ENCODE measurements at places on chromosomes 2 and 18. TPM values are rescaled to one million over a fixed set of nuclear protein-coding genes. Genes with fewer than 3 reads are reported as not detected.

DNA sequence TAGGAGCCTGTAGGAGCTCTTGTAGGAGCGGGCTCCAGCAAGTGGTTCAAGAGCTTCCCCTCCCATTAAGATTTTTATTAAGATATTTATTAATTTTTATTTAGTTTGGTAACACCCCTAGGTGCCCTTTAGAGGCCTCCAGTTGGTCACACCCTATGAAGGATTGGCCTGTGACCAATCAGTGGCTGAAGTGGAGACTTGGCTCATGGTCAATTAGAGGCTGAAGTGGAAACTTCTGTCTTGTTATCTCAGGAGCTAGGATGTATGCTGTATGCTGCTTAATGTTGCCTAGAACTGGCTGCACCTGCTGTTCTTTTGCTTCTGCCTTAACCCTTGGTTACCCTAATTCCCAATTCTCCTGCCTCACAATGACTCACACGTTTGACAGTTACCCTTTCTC, 48.7 kb downstream of the DHRS9 start:
- H3K36me3 ChIP-seq, result no peaks in the 10 kb centered on the region
- no peak for DNase-seq
- no peak overlapping the region for H3K27ac ChIP-seq
- no peaks in the 10 kb centered on the region for H3K27me3 ChIP-seq
- H3K4me1 ChIP-seq, result no peaks in the 10 kb centered on the region
- H3K4me3 ChIP-seq, result no peak overlapping the region

GRCh38 chr18:32763293-32763692, 9.5 kb downstream of the KLHL14 start:
- no peak overlapping the region for H3K4me3 ChIP-seq
- no peaks in the 10 kb centered on the region for H3K27me3 ChIP-seq
- no peak for DNase-seq
- no peak overlapping the region for H3K27ac ChIP-seq

DNA sequence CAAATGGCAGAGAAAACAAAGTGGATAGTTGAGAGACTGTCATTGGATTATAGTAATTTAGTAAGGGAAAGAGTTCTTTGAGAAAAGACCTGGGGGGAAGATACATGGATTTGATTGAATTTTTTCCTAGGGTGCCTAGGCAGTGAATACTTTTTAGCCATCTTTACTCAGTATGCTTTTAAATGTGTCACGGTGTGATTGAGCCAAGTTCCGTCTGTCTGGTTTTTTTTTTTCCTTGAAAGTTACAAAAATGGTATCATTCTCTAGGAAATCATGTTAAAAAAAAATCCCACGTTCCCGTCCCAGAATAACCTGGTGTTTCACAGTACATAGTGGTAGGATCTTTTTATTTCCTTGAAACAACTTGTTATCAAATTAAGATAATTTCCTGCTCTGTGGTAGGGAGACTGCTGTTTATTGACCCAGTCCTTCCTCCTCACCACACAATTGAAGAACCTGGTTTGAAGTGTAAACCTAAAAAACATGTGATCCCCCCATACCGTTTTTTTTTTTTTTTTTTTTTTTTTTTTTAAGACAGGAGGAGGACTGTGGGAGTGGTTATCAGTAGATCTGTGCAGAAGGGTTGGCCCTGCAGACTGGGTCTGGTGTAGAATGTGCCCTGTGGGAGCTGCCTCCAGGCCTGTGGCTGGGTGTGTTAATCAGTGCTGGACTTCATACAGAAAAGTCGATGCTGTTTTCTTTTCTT, 55.1 kb downstream of the DGKD start:
- H3K27ac ChIP-seq, result no peak overlapping the region
- no peaks in the 10 kb centered on the region for H3K27me3 ChIP-seq
- H3K4me1 ChIP-seq, result peaks cover 10% of the 10 kb centered on the region
- no peaks in the 10 kb centered on the region for H3K36me3 ChIP-seq

DNA sequence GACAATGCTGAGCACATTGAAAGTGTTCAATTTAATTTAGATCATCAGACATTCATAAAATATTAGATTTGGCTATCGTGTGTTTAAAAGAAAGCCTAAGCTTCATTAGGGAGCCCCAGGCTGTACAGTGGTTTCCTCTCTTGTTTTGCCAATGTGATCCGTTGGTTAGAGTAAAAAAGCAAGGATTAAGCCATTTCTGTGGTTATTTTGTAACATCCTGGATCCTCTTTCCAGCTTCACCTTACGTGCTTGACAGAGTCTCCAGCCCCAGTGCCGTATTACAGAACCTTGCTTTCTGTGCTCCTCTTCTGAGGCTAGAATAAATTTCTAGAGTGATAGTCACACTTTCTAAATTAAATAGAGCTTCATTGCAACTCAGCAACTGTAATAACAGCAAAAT, 289.3 kb upstream of the LINC00305 start:
- DNase-seq, result no peak
- no peaks in the 10 kb centered on the region for H3K36me3 ChIP-seq
- H3K4me3 ChIP-seq, result no peak overlapping the region
- no peaks in the 10 kb centered on the region for H3K4me1 ChIP-seq
- H3K27me3 ChIP-seq, result no peaks in the 10 kb centered on the region

DNA sequence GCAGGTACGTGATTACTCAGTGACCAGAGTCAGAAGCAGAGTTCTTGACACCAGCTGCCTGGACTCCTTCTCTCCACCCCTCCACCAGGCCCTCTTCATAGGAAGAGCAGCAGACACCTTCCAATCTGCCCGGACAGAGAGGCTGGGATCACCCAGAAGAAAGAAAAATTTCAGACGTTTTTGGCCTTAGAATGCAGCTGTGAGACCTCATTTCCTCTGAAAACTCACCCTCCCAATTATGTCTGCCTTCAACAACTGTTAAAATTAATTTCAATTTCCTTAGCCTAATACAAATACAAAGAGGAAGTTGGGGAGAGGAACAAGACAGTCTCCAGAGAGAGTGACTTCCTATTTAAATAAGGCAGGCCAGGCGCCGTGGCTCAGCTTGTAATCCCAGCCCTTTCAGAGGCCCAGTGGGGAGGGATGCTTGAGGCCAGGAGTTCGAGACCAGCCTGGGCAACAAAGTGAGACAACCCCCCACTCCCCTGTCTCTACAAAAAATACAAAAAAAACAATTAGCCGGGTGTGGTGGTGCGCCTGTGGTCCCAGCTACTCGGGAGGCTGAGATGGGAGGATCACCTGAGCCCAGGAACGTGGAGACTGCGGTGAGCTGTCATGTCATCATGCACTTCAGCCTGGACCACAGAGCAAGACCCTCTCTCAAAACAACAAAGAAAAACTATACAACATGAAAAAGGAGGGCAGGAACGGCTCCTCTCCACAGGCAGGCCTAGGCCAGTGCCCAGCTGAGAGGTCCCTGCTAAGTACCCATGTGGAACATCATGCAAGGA, 1.6 kb downstream of the SLC66A2 start:
- H3K4me1 ChIP-seq, result peaks cover 5% of the 10 kb centered on the region
- peak overlapping the region; percentile 67 for H3K27ac ChIP-seq
- no peaks in the 10 kb centered on the region for H3K27me3 ChIP-seq
- DNase-seq, result no peak
- peaks cover 3% of the 10 kb centered on the region for H3K36me3 ChIP-seq
- peak overlapping the region; percentile 84 for H3K4me3 ChIP-seq

DNA sequence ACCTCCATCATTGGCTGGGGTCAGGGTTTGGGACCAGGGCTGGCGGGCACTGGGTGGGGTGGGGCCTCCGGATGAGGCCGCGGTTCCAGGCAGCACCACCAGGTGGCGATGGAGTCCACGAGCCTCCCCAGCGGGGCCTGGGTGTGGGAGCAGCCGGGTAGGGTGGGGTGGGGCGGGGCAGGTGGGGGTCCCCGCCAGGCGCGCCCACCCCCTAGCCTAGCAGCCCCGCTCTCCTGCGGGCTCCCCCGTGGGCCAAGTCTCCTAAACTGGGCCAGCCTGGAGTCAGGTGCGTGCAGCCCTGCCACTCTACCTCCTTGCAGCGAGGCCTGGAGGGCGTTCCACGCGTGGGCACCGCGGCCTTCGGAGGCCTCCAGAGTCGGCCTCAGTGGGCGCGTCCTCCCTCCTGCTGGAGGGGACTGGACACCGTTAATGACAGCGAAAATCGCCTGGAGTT, 187.5 kb downstream of the TWIST2 start:
- peaks cover 3% of the 10 kb centered on the region for H3K27me3 ChIP-seq
- H3K4me1 ChIP-seq, result no peaks in the 10 kb centered on the region
- no peak overlapping the region for H3K27ac ChIP-seq
- H3K36me3 ChIP-seq, result no peaks in the 10 kb centered on the region
- DNase-seq, result no peak
- no peak overlapping the region for H3K4me3 ChIP-seq

DNA sequence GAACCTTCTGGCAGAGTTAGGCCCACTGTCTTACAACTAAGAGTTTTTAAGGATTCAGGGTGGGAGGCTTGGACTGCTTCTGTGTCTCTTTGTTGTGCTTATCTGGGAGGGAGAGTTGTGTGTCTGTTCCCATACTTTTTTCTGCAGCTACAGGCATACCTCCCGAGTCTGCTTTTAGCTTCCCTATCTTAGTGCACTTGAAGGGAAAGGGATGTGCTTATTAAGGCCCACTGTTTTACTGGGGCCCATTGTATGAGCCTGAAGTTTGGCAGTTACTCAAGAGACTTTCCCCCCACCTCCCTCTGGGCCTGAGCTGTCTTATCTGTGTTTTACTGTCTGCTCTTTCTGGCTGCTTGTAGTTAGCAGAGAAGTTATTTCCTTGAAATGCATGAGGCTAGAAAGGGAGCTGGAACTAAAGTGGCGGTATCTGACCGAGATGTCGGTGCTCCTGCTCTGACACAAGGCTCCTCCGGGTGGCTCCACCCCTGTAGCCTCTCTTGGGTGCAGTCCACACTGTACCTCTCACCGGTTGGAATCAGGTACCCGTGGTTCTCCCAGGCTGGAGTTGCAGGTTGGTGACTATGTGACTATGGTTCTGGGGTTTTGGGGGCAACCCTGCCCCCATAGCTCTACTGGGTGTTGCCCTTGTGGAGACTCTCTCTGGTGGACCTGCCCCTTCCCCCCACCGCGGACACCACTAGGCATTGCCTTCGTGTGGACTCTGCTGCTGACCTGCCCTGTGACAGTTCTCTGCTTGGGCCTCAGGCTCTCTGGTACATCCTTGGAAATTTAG, 12.9 kb downstream of the UBR3 start:
- no peak overlapping the region for H3K27ac ChIP-seq
- DNase-seq, result no peak
- H3K27me3 ChIP-seq, result no peaks in the 10 kb centered on the region
- H3K4me1 ChIP-seq, result no peaks in the 10 kb centered on the region
- no peaks in the 10 kb centered on the region for H3K36me3 ChIP-seq

DNA sequence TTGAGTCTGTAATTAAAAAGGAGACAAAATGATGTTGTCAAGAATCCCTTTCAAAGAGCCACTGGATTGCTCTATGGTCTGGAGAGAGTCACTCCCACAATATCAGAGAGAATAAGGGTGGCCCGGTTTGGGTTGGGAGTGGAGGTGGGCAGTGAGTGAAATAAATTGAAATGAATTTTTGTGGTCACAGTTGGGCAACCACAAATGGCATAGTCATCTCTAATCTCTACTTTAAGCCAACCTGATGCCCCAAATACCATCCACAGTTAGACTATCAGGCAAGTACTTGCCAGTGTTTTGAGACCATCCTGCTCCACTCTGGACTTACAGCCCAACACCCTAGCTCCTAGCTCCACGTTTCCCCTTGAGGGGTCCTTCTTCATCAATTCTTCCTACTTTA, 559.7 kb downstream of the BCL11A start:
- H3K36me3 ChIP-seq, result no peaks in the 10 kb centered on the region
- H3K27ac ChIP-seq, result no peak overlapping the region
- no peak overlapping the region for H3K4me3 ChIP-seq
- no peaks in the 10 kb centered on the region for H3K4me1 ChIP-seq
- DNase-seq, result no peak

GRCh38 chr18:20971886-20972267, 139.7 kb downstream of the ROCK1 start:
- no peak overlapping the region for H3K4me3 ChIP-seq
- no peaks in the 10 kb centered on the region for H3K27me3 ChIP-seq
- peak; percentile 16 for DNase-seq

DNA sequence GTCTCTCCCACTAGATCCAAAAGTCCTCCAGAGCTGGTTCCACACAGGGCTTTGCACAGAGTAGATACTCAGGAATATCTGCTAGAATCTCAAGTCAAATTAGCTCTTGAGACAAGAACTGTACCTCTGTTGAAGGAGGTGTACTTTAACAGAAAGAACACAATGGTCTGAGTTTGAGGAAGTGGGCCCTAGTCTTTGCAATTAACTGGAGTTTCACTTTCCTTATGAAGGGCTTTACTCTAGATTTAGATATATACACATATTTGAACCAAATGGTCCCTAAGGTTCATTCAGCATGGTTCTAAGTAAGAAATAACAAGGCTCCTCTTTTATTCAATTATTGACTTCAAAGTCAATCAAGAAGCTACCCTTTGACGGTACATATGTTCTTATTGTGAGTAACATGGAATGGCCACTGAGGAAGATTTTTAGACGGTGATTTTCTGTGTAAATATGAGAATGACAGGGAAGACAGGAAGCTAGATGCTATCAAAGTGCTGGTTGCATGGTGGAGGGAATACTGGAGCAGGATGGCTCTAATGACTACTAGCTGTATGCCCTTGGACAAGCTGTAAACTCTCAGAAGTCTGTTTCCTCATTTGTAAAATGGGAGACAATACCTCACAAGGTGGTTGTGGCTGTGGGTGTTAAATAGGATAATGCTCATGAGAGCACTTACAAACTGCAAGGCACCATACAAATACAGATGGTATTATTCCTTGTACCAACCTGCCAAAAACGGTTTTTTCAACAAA, 73.5 kb upstream of the SERTAD2 start:
- no peak overlapping the region for H3K27ac ChIP-seq
- H3K4me1 ChIP-seq, result peaks cover 2% of the 10 kb centered on the region
- H3K27me3 ChIP-seq, result no peaks in the 10 kb centered on the region
- H3K4me3 ChIP-seq, result no peak overlapping the region
- no peak for DNase-seq
- H3K36me3 ChIP-seq, result no peaks in the 10 kb centered on the region

- H3K27me3 ChIP-seq, result no peaks in the 10 kb centered on the region
- H3K36me3 ChIP-seq, result no peaks in the 10 kb centered on the region
- no peaks in the 10 kb centered on the region for H3K4me1 ChIP-seq
Measured at GRCh38 chr2:16853088-16853487, 187.5 kb upstream of the CYRIA start.

- peaks cover 15% of the 10 kb centered on the region for H3K27me3 ChIP-seq
- H3K4me3 ChIP-seq, result no peak overlapping the region
- no peak for DNase-seq
- H3K36me3 ChIP-seq, result no peaks in the 10 kb centered on the region
- peaks cover 3% of the 10 kb centered on the region for H3K4me1 ChIP-seq
Measured at GRCh38 chr2:230863442-230864121, 1.2 kb upstream of the ITM2C start.

The AQP12B gene
- not detected for total RNA-seq

The PSD4 gene
- 6.1 TPM for total RNA-seq

The HTR2B gene
- 92.5 TPM for total RNA-seq

The AUP1 gene
- total RNA-seq, result 73.7 TPM

The C1QL2 gene
- total RNA-seq, result not detected

The MC4R gene
- total RNA-seq, result not detected

All from fibroblast of lung (primary cell).